ENCODE measurements at places on chromosomes 1 and 21. TPM values are rescaled to one million over a fixed set of nuclear protein-coding genes. Genes with fewer than 3 reads are reported as not detected.

The SMCP gene
- total RNA-seq, result 0.17 TPM

DNA sequence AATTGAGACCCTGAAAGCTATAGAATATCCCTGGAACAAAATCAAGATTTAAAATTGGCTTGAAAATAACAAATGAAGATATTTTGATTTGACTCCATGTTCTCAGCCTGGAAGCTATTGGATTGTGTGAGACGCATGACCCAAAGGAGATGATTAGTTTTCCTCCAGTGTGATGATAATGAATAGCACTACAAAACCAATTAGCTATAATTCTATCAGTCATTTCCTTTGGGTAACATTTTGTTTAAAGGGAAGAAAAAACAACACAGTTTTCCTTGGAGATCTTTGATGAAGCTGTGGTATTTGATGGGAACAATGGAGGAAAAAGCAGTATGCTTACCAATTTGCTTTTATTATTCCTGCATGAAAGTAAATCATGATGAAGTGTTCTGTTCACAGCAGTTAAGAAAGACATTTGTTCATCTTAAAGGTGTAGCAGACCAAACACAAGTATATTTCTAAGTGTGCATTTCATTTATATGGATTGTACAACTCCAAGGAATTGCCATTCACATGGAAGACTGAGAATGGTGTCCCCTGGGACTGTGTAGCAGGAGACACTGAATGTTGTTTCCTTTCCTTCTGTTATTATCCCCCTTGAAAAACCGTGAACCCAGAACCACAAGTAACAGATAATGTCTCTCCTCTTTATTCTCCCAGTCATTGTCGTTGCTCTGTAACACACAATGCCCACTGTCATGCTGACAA, 111.4 kb downstream of the CACHD1 start:
- no peak for DNase-seq

DNA sequence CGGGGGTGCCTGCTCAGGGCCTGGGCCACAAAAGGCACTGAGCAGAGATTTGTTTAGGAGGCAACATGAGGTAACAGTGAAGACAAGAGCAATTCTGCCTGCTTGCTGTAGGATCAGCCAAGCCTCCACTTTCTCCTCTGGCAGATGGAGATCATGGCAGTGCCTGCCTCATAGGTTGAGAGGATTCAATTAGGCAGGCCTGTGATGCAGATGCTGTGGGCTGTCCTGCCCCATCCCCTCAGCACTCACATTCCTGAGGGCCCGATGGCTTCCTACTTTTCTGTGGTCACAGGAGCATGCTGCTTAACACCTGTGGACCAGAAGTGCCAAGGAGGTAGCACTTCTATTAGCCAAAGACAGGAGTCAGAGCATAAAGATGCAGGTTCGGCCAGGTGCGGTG, 1.2 kb upstream of the UBL4B start:
- DNase-seq, result no peak

DNA sequence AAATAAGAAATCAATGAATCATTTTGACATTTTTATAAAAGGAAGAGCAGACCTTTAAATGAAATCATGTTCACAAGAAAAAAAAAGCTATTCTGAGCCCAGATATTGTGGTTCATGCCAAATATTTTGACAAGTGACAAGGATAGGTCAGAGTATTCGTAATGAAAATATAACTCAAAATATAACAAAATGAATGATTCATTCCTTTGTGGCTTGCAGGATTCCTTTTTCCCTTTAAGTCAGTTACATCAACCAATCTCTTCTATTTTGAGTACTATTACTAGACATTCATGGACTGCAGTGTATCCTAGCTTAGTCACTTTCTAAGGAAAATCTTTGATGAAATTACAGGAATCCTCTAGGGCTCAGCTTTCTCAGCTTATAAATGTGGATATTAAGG, 188.7 kb downstream of the COL11A1 start:
- peak; percentile 66 for DNase-seq

- DNase-seq, result peak; percentile 55
Observed at GRCh38 chr1:145991735-145992412, 4.5 kb downstream of the TXNIP start.

The NR1I3 gene
- total RNA-seq, result not detected

The HIVEP3 gene
- 0.83 TPM for total RNA-seq

DNA sequence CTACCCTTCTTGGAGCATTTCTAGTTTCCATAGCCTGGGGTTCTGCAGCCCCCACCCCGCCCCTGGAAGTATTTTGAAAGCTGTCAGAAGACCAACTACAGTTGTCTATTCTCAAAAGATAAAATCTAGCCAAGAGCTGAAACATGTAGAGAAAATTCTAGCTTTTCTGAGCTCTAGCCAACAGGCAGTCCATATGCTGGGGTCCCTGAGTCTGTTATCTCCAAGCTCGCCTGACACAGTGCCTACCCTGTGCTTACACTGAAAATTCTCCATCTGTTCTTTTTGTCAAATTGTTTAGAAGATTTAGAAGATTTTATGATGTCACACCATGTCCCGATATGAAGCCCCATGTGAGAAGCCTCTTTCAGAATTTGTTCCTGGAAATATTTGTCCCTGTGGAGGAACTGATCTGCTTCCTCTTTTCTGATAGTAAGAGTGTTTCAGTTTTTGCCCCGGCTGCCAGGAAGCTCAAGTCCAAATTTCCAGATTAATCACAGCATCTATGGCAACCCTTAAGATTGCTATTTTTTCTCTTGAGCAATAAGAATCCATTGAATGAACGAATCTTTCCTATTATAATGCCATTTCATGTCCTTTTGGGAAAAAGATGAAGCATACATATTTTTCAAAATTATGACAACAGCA, 23.7 kb upstream of the CSF3R start:
- DNase-seq, result no peak

DNA sequence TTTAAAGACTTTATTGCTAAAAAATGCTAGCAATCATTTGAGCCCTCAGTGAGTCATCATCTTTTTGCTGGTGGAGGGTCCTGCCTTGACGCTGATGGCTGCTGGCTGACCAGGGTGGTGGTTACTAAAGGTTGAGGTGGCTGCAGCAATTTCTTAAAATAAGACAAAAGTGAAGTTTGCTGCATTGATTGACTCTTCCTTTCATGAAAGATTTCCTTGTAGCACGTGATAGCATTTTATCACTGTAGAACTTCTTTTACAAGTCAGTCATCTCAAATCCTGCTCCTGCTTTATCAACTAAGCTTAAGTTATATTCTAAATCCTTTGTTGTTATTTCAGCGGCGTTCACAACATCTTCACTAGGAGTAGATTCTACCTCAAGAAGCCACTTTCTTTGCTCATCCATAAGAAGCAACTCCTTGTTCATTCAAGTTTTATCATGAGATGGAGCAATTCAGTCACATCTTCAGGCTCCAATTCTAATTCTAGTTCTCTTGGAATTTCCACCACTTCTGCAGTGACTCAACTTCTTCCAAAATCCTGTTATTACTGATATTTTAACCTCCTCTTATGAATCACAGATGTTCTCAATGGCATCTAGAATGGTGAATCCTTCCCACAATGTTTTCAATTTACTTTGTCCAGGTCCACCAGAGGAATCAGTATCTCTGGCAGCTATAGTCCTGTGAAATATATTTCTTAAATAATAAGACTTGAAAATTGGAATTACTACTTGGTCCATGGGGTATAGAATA, 17.6 kb upstream of the RGS1 start:
- DNase-seq, result no peak

The OR6K3 gene
- total RNA-seq, result not detected

DNA sequence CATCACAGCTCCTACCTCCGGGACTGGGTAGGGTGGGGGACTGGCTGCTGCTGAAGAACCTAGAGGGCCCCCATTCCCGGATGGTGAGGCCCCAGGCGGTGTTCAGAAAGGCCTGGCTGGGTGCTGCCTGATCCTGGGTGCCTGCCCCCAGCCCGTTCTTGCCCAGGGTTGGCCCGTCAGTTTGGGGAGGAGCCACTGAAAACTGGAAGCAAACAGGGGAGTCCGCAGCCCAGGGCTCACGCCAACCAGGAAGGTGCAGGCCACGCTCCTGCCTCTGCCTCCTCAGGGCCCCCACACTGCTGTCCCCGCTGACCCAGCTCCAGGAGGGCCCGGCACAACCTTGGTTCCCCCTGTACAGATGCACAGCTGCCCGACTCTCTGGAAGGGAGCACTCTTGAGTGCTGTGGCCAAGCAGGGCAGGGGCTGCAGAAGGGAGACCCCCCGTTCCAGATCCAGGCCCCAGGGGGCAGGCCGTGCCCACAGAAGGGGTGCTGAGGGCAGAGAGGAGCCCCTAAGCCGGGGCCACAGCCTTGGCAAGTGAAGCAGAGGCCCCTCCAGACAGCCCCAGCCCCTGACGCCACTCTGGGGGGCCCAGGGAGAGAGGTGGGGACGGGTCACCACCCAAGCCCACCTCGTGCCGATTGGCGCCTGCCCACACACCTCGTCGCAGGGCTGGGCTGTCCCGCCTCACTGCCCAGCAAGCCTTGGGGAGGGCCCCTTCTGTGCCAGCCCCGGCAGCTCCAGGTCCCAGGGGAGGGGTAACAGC, 5.5 kb downstream of the C1QTNF12 start:
- DNase-seq, result no peak

GRCh38 chr1:45353685-45354084, 13.4 kb upstream of the MUTYH start:
- no peak for DNase-seq

The KPRP gene
- not detected for total RNA-seq

- no peak for DNase-seq
Observed at GRCh38 chr1:193545171-193545570, 358.8 kb upstream of the B3GALT2 start.

DNA sequence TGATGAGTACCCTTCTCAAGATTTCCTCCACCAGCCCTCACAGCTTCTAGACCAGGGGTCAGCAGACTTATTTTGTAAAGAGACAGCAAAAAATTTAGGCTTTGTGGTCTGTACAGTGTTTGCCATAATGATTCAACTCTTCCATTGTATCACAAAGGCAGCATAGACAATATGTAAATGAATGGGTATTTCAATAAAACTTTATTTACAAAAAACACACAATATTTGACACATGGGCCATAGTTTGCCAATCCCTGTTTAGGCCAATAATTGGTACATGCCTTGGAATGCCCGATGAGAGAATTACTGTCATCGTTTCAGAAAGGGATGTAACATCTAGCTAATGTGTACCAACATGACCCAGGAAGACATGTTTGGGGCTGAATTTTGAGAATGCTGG, 178.9 kb upstream of the GALNT2 start:
- DNase-seq, result no peak

GRCh38 chr1:59431566-59432294, 134.8 kb downstream of the FGGY start:
- peak; percentile 36 for DNase-seq

DNA sequence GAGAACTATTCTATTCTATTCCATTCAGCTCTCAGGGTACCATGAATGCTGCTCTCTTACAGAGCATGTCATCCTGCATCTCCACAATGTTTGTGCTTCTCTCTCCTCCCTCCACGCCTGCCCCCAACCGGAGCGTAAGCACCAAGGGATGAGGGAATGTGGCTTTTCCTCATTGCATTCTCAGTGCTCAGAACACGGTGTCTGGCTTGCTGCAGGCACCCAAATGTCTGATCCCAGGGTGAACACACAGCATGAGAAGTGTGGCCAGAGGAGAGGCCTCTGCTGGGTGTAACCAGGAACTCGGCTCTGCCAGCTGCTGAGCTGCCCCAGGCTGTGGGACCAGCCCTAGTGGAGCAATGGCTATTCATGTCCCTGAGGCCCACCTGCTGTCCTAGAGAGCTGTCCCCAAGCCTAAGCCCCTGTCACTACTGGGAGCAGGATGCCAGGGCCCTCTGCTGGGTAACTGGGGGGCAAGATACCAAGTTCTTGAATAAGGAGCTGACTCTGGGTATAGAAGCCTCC, 38.3 kb downstream of the OLFML2B start:
- DNase-seq, result no peak

- no peak for DNase-seq
Observed at GRCh38 chr1:2598329-2598931, 11.9 kb downstream of the PRXL2B start.

The FHL3 gene
- total RNA-seq, result 13.9 TPM

The YOD1 gene
- total RNA-seq, result 6.2 TPM

GRCh38 chr21:33241846-33242245, 12.1 kb downstream of the IFNAR2 start:
- DNase-seq, result no peak

DNA sequence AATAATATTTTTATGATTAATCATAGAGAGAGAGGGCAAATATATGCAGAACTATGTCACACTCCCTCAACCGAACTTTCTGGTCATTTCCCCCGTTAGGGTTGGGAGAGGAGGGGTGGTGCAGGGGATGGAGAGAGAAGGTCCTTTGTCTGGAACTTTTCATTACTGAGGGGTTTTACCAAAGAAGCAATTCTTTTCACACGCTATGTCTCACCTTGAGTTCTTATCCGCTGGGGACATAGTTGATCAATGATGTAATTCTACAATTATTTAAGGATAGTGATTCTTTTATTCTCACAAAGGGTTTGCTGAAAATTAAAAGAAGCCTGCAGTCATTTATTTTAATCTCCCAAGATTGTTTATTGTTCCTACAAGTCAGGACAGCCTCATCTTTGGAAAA, 98.3 kb upstream of the RUNX1 start:
- no peak for DNase-seq

GRCh38 chr1:105608713-105609112, 1447.8 kb upstream of the PRMT6 start:
- DNase-seq, result no peak

DNA sequence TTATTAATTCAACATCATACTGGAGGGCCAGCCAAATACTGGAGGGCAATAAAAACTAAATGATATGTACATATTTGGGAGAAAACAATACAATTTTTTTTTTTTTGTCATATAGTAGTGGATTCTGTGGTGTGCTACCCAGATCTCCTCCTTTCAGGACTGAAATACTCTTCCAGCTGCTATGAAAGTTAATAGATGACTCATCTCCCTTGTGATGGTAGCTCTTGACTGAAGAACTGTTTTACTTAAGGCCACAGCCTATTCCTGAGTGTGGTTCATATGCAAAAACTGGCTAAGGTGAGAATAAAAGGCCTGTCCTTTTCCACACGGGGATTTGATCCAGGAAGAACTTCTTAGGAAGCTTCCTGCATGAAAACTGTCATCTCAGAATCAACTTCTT, 307.9 kb downstream of the HLX start:
- DNase-seq, result no peak

DNA sequence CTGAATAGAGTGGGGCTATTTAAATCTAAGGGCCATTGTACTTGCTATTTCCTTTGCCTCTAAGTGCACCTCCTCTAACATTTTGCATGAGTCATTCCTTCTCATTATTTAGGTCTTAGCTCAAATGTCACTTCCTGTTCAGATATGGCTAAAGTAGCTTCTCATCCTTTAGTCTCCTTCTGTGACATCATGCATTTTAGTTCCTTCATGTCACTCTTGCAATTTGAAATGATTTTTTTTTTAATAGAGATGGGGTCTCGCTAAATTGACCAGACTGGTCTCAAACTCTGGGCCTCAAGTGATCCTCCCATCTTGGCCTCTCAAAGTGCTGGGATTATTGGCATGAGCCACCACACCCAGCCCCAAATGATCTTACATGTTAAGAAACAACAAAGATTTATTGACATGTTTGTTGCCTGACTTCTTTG, 6.6 kb downstream of the TBX19 start:
- peak; percentile 57 for DNase-seq

The DIRAS3 gene
- 1.8 TPM for total RNA-seq

Measured in fibroblast of lung (primary cell).